ENCODE measurements at places on chromosomes 2 and 18. TPM values are rescaled to one million over a fixed set of nuclear protein-coding genes. Genes with fewer than 3 reads are reported as not detected.

- no peak overlapping the region for H3K27ac ChIP-seq
- no peak overlapping the region for H3K4me3 ChIP-seq
- H3K27me3 ChIP-seq, result no peaks in the 10 kb centered on the region
Observed at GRCh38 chr2:195984923-195985726, 83.5 kb downstream of the DNAH7 start.

- H3K4me1 ChIP-seq, result no peaks in the 10 kb centered on the region
- no peaks in the 10 kb centered on the region for H3K36me3 ChIP-seq
- DNase-seq, result no peak
- H3K27me3 ChIP-seq, result no peaks in the 10 kb centered on the region
- no peak overlapping the region for H3K27ac ChIP-seq
Observed at GRCh38 chr2:30732376-30732775, 74.9 kb downstream of the CAPN13 start.

- no peak for DNase-seq
- no peak overlapping the region for H3K27ac ChIP-seq
- H3K4me3 ChIP-seq, result no peak overlapping the region
- H3K36me3 ChIP-seq, result no peaks in the 10 kb centered on the region
- H3K27me3 ChIP-seq, result no peaks in the 10 kb centered on the region
- no peaks in the 10 kb centered on the region for H3K4me1 ChIP-seq
Observed at GRCh38 chr2:215919624-215920243, 93.6 kb downstream of the MREG start.

DNA sequence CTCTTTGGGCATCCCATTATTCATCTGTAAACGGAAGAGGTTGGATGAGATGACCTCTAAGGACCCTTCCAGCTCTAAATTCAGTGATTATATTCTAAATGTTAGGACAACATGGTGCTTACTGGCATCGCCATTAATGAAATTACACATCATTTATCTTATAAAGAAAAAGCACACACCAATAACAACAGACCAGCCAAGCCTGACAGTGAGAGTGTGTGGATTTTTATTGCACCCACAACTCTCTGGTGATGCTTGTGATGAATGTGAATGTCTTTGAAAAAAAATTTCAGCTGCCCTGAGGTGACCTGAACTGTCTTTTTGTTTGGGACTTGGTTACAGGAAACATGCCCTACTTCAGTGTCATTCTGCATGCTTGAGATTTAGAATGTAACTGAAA is 513.3 kb upstream of the NRP2 start:
- peaks cover 4% of the 10 kb centered on the region for H3K4me1 ChIP-seq
- H3K27ac ChIP-seq, result no peak overlapping the region
- H3K27me3 ChIP-seq, result no peaks in the 10 kb centered on the region
- no peak for DNase-seq

GRCh38 chr2:65450393-65450792 is 18.0 kb upstream of the SPRED2 start:
- H3K27ac ChIP-seq, result no peak overlapping the region
- H3K27me3 ChIP-seq, result peaks cover 13% of the 10 kb centered on the region
- no peak overlapping the region for H3K4me3 ChIP-seq
- H3K4me1 ChIP-seq, result no peaks in the 10 kb centered on the region

DNA sequence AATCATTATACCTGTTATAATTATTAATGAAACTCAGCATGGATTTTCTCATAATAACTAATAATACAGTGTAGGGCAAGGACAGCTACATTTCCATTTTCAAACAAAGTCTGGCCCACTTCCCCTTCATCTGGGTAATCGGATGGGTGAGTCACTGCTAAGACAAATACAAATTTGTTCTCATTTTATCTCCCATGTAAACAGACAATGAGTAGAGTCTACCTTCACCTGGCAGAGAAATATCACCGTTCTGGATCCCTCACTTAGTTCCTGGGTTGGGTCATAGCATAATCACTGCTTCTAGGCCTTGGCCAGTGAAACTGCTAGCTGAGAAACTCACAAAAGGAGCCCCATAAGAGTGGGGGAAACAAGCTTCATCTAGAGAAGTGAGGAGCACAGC is 9.2 kb downstream of the CNTNAP5 start:
- no peaks in the 10 kb centered on the region for H3K4me1 ChIP-seq
- H3K27ac ChIP-seq, result no peak overlapping the region
- H3K27me3 ChIP-seq, result no peaks in the 10 kb centered on the region
- H3K36me3 ChIP-seq, result no peaks in the 10 kb centered on the region
- no peak overlapping the region for H3K4me3 ChIP-seq
- no peak for DNase-seq

DNA sequence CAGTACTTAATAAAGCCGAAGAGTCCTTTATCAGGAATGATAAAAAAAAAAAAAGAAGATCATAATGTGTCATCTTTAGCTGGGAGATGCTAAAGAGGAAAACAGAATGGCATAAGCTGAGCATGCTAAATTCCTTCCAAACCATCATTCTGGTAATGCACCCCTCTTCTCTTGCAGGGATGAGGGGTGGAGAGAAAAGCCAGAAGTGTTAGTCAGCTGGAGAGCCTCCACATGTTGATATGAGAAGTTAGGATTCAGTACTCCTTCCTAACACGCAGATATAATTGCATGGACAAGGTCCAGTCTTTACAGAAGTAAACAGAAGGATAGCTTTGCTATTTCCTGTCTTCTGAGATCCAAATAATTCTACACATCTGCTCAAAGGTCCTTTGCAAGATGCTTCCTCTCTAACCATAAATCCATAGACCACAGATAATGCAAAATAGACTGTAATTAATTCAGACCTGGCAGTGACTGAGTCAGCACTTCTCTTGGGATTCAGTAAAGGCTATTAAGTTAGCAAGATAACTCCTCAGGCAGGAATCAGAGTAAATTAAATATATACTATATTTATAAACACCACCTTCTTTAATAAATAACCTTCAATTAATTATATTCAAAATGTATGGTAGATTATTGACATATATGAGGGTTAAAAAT is 930.0 kb upstream of the KLHL29 start:
- no peak overlapping the region for H3K27ac ChIP-seq
- no peaks in the 10 kb centered on the region for H3K27me3 ChIP-seq
- no peak overlapping the region for H3K4me3 ChIP-seq

DNA sequence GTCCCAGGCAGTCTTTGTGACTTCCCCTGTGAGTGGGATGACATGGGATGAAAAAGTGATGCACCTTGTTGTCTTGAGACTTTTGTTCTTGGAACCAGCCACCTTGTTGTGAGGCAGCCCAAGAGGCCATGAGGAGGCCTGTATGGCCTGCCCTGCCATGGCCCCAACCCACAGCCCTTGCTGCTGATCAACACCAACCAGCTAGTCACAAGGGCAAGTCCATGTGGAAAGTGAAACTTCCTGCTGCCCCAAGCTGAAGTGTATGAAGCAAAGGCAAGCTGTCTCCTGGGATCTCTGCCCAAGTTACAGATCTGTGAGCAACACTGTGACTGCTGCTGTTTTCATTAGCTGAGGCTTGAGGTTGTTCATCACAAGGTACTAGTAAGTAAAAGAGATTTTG is 21.6 kb downstream of the TMEM18 start:
- H3K27ac ChIP-seq, result no peak overlapping the region
- no peak for DNase-seq
- no peaks in the 10 kb centered on the region for H3K36me3 ChIP-seq
- H3K4me3 ChIP-seq, result no peak overlapping the region

- DNase-seq, result peak; percentile 6
- peaks cover 3% of the 10 kb centered on the region for H3K4me1 ChIP-seq
- H3K4me3 ChIP-seq, result no peak overlapping the region
- no peak overlapping the region for H3K27ac ChIP-seq
- no peaks in the 10 kb centered on the region for H3K36me3 ChIP-seq
- peaks cover 60% of the 10 kb centered on the region for H3K27me3 ChIP-seq
Observed at GRCh38 chr2:56184500-56185011, 766 bp downstream of the CCDC85A start.

DNA sequence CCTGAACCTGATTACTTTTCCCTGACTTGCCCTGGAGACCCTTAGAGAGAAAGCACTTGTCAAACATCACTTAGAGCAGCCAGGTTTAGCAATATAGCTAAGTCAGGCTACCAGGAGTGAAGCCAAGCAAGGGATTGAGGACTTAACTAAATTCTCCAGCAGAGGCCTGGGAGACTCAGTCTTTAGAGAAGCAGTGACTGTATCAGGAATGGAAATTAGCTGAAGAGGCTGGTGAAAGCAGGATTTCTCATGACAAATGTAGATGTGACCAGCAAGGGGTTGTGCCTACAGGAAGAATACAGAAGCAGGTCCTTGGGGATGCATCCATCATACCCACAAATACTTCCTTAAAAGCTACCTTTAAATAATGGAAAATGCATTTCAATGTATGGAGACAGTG is 368.9 kb upstream of the MEIS1 start:
- no peak overlapping the region for H3K27ac ChIP-seq
- H3K36me3 ChIP-seq, result no peaks in the 10 kb centered on the region
- DNase-seq, result no peak
- H3K27me3 ChIP-seq, result no peaks in the 10 kb centered on the region

- no peaks in the 10 kb centered on the region for H3K27me3 ChIP-seq
- H3K27ac ChIP-seq, result no peak overlapping the region
- no peak overlapping the region for H3K4me3 ChIP-seq
- DNase-seq, result no peak
Observed at GRCh38 chr18:31990823-31991222, 27.8 kb upstream of the RNF125 start.

GRCh38 chr2:1550658-1551316 is 137.5 kb downstream of the TPO start:
- no peaks in the 10 kb centered on the region for H3K27me3 ChIP-seq
- no peak overlapping the region for H3K4me3 ChIP-seq
- no peaks in the 10 kb centered on the region for H3K36me3 ChIP-seq
- H3K4me1 ChIP-seq, result peaks cover 15% of the 10 kb centered on the region
- H3K27ac ChIP-seq, result no peak overlapping the region

Gene ELOA2
- total RNA-seq, result not detected

Gene RIT2
- not detected for total RNA-seq

Gene EPB41L3
- total RNA-seq, result 8.7 TPM

Gene IGFBP2
- 2.4 TPM for total RNA-seq

Gene CYP26B1
- not detected for total RNA-seq

Gene AQP12B
- not detected for total RNA-seq

Gene ZSWIM2
- not detected for total RNA-seq

Gene DOCK10
- 137 TPM for total RNA-seq

Gene MOB4
- 10.7 TPM for total RNA-seq

All from activated naive CD4-positive, alpha-beta T cell treated with anti-CD3 and anti-CD28 coated beads for 36 hours (primary cell).